ENCODE measurements at places on chromosomes 5 and 9. TPM values are rescaled to one million over a fixed set of nuclear protein-coding genes. Genes with fewer than 3 reads are reported as not detected.

DDX31 gene
- 12.8 TPM for total RNA-seq

ADAMTS13 gene
- 1.6 TPM for total RNA-seq

ZNF879 gene
- 2.9 TPM for total RNA-seq

ORM2 gene
- not detected for total RNA-seq

EMB gene
- not detected for total RNA-seq

PCDHGB4 gene
- 15.8 TPM for total RNA-seq

DNA sequence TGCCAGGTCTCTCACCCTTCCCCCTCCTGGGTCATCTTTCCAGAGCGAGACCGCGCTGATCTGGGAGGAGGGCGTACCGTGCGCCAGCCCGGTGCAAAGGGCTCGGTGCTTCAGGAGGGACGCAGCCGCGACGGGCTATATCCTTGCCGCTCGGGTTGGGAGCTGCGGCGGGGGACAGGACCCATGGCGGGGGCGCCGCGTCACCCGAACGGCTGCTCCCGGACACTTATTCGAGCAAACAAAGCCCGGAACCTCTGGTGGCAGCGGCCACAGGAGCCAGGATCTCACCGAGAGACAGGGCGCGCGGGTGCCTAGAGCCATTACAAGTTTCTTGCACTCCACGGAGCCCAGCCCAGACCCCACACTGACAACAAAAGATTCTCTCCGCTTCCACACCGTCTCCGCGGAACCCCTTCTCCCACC lies 1.3 kb downstream of the SEMA6A start:
- no peak for DNase-seq

- DNase-seq = no peak
These were observed 45.9 kb downstream of the RGS3 start for GRCh38 chr9:113509463-113509862.

DNA sequence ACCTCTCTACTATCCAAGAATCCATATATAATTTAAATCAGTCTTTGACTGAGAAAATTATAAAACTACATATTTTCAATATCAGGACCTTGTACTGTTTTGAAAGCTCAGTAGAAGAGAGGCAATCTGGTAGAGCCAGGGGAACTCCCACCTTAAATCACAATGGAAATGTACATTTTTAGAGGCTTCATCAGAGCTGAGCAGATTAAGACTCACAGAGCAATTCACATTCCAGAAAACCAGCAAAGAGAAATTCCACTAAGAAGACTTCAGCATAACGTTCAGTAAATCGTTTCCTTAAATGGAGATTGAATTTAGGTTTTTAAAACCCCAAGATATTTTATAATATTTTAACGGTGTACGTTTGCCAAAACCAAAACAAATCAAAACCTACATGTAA lies 227.8 kb upstream of the TRPM3 start:
- peak; percentile 69 for DNase-seq

- no peak for DNase-seq
These were observed 13.9 kb upstream of the ENHO start for GRCh38 chr9:34536685-34537084.

DNA sequence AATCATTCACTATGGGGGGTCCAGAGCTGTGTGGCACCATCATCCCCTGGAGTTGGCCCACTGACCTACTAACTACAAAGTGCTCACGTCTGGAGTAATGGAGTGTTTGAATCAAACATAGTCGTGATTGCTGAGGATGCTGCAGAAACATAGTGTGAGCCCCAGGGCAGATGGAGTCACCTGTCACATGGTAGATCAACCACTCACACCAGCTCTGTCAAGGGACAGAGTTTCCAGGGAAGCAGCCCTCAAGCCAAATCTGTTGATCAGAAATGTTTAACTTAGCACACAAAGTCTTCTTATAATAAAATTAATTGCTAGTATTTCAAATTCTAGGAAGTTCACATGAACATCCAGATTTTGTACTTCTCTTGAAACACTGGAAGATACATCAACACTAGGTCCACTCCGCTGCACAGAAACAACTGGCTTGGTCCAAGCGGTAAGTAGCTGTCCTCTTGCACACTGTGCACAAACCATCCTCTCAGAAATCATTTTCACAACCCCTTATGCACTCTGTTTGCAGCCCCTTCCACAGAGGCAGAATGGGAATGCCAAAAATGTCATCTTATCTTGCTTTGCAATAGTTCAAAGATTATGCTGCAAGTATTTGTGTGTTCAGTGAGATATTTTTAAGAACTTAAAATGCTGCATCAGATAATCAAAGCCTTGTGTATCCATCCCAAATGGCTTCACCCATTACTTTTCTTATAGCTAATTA lies 191.0 kb downstream of the EPB41L4A start:
- no peak for DNase-seq

DNA sequence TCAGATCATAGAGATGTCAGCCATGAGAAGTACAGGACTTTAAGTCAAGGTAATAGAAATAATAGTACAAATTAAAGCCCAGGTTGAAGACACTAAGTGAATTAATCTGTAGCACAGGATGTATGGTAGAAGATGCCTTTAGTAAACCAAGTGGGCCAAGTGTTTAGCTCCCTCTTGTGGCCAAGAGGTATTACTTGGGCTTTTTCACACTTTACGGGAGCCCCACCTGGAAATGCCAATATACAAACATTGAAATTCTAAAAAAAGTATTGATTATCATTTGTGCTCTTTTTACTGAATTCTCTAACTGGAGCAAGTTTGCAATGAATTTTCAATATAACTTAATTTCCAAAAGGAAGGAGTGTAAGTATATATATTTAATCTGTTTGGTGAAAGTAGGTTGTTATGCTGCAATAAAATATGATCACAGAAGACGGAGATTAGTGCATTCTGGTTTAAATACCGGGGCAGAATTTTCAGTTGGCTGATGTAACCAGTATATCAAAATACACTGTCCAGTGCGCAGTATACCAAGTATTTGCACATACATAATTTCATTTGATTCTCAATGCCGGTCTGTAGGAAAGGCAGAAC lies 84.7 kb downstream of the PARP8 start:
- DNase-seq = peak; percentile 25

All from HFFc6 (cell line).